ENCODE measurements at places on chromosomes 16 and 17. TPM values are rescaled to one million over a fixed set of nuclear protein-coding genes. Genes with fewer than 3 reads are reported as not detected.

Gene KIAA0753
- polyA plus RNA-seq: 1.8 TPM

Gene MMP15
- polyA plus RNA-seq: 0.16 TPM

Gene EMC6
- polyA plus RNA-seq: 119 TPM

Gene KIF19
- 3.4 TPM for polyA plus RNA-seq

Gene SEPTIN12
- not detected for polyA plus RNA-seq

Gene NPIPA7
- 1.3 TPM for polyA plus RNA-seq

Gene CTRL
- 1.5 TPM for polyA plus RNA-seq

Gene CDH8
- polyA plus RNA-seq: not detected

Gene ASB16
- 0.10 TPM for polyA plus RNA-seq

GRCh38 chr17:29018788-29019474, 13.1 kb upstream of the SEZ6 start:
- no peak overlapping the region for H3K27ac ChIP-seq
- no peaks in the 10 kb centered on the region for H3K36me3 ChIP-seq
- DNase-seq: no peak
- H3K4me3 ChIP-seq: no peak overlapping the region
- peaks cover 19% of the 10 kb centered on the region for H3K27me3 ChIP-seq

DNA sequence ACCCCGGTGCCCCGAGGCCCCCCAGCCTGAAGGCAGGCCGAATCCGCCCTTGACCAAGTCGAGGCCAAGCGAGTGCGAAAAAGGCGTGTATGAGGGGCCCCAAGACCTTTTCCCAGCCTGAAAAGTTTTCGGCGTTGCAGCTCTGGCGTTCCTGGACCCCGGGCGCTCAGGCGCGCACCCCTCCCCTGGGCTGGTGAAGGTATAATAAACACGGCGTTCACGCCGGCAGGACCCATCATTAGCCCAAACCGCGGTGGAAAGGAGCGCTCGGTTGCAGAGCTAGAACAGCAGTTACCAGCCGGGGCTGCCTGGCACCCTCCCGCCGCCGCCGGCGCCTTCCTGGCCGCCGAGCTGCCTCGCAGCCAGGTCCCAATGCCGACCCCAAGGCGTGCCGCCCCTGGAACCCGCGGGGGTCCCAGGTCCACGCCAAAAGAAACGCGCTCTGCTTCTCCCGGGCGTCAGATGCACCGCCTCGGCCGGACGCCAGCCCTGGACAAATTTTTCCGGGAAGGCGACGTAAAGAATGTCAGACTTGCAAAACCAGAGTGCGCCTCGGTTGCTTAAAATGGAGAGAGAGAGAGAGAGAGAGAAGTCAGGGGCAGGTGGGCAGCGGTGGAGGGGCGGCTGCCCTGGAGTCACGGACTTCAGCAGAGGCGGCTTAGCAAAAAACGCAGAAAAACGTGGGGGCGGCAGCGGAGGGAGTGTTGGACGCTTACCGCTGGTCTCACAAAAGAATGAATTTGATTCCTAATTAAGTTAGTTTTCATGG, 11.5 kb upstream of the FOXF1 start:
- no peaks in the 10 kb centered on the region for H3K4me1 ChIP-seq
- peaks cover 17% of the 10 kb centered on the region for H3K27me3 ChIP-seq
- H3K27ac ChIP-seq: no peak overlapping the region
- H3K4me3 ChIP-seq: no peak overlapping the region
- no peaks in the 10 kb centered on the region for H3K36me3 ChIP-seq

- DNase-seq: no peak
- H3K27me3 ChIP-seq: no peaks in the 10 kb centered on the region
- H3K36me3 ChIP-seq: no peaks in the 10 kb centered on the region
- H3K4me3 ChIP-seq: peak within 1 kb of the TSS; percentile 63
- no peaks in the 10 kb centered on the region for H3K4me1 ChIP-seq
Measured at GRCh38 chr17:60422162-60422665, at the start of gene CHCT1. CHCT1 (plus strand) TSS chr17:60422489; CDS start chr17:60422593, 104 bp downstream.

DNA sequence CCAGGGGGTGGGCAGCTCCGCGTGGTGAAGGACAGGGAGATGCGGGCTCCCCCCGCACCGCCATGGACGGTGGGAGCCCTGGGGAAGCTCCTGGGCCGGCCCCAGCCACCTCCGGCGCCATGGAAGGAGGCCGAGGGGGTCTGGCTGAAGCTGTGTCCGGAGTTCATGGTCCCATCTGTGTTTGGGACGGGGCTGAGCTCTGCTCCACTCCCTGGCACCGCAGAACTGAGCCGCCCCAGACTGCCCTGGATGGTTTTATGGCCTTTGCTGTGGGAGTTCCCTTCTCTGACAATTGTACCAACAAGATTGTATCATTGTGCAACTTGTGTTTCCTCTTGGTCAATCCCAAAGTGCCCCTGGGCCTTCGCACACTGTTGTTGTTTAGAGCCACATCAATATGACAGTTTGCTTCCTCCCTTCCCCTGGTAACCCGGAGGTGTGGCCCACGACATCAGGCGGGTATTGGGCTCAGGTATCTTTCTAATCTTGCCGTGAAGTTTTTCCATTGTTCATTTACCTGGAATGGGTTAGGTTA, 942 bp downstream of the KRT23 start:
- H3K27ac ChIP-seq: no peak overlapping the region
- no peaks in the 10 kb centered on the region for H3K27me3 ChIP-seq
- no peaks in the 10 kb centered on the region for H3K36me3 ChIP-seq
- H3K4me3 ChIP-seq: no peak overlapping the region

DNA sequence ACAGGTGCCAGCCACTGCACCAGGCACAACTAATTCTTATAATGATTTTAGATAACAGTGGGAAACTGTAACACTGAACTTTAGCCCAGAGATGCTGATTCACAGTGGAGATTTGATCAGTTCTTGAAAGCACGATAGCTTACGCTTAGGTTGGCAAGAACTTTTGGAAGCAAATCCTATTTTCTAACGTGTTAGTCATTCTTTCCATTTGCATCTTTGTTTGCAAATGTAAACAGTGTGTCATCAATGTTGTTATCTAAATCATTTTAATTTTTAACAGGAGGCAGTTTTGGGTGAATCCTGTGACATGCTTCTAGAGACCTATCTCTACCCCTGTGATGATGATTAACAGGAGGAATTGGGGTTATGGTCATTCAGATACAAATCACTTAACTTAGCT, 35.7 kb upstream of the GNA13 start:
- no peak for DNase-seq
- H3K27me3 ChIP-seq: no peaks in the 10 kb centered on the region
- H3K27ac ChIP-seq: no peak overlapping the region

DNA sequence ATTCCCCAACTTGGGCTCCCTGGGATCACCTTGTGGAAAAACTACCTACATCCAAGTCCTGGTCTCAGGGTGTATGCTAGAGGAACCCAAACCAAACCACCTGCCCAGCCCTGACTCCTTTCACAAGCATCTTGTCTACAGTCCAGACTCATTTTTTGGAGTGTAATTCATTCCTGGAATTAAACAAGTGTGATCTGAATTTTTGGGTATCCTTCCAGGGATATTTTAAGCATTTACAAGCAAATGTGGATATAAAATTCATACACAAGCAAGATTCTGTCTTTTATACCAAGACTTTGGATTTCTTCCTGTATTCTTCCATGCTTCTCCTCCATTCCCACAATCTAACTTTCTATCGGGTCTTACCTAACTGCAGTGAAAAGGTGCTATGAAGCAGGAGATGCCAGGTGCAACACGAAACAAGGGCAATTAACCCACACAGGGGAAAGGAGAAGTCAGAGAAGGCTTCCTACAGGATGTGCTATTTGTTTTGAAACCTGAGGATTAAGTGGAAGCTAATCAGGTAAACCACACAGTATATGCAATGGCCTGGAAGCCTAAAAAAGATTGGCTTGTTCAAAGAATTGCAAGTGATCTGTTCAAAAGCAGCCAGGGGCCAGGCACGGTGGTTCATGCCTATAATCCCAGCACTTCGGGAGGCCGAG, 417.2 kb upstream of the C16orf82 start:
- no peaks in the 10 kb centered on the region for H3K27me3 ChIP-seq
- H3K4me1 ChIP-seq: no peaks in the 10 kb centered on the region

DNA sequence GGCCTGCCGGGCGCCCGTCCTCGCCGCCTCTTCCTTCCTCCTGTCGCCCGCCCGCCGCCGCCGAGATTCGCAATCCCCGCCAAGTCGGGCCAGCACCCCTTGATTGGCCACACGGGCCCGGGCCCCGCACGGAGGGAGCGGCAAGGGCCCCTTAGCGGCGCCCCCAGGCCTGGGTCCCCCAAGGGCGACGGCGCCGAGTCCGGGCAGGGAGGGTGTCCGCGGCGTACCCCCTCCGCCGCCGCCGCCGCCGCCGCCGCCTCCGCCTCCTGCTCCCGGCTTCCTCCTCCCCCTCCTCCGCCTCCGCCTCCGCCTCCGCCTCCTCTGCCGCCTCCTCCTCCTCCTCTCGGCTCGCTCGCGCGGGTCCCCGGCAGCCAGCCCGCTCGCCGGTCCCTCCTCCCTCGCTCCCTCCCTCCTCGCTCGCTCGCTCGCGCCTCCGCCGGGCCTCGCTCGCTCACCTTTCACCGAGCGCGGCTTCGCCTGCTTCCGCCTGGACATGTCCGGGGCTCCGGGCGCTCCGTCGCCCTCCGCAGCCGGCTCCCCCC, 561 bp downstream of the ZNF423 start:
- no peak overlapping the region for H3K27ac ChIP-seq
- peaks cover 17% of the 10 kb centered on the region for H3K27me3 ChIP-seq
- DNase-seq: peak; percentile 47
- no peak overlapping the region for H3K4me3 ChIP-seq

- no peaks in the 10 kb centered on the region for H3K4me1 ChIP-seq
- no peak overlapping the region for H3K27ac ChIP-seq
- no peak overlapping the region for H3K4me3 ChIP-seq
- no peaks in the 10 kb centered on the region for H3K36me3 ChIP-seq
Measured at GRCh38 chr16:7090628-7091115, 242.0 kb upstream of the RBFOX1 start.

DNA sequence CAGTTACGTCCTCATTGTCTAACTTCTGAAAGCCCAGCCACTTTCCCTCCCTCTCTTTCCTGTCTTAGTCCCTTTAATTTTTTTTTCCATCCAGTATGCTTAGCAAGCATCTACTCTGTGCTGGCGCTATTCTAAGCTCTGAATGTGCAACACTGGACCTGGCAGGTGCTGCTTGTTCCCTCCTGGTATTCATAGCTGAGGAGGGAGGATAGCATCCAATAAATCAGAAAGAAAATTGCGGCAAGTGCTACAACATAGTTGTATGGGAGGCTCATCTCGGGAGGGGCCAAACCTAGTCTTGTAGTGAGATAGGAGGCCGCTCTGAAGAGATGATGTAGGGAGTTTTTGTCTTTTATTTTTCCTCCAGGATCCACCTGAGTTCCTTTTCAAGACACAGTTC, 457.3 kb upstream of the HSBP1 start:
- H3K4me1 ChIP-seq: no peaks in the 10 kb centered on the region
- H3K27ac ChIP-seq: no peak overlapping the region
- no peak overlapping the region for H3K4me3 ChIP-seq
- no peaks in the 10 kb centered on the region for H3K27me3 ChIP-seq

DNA sequence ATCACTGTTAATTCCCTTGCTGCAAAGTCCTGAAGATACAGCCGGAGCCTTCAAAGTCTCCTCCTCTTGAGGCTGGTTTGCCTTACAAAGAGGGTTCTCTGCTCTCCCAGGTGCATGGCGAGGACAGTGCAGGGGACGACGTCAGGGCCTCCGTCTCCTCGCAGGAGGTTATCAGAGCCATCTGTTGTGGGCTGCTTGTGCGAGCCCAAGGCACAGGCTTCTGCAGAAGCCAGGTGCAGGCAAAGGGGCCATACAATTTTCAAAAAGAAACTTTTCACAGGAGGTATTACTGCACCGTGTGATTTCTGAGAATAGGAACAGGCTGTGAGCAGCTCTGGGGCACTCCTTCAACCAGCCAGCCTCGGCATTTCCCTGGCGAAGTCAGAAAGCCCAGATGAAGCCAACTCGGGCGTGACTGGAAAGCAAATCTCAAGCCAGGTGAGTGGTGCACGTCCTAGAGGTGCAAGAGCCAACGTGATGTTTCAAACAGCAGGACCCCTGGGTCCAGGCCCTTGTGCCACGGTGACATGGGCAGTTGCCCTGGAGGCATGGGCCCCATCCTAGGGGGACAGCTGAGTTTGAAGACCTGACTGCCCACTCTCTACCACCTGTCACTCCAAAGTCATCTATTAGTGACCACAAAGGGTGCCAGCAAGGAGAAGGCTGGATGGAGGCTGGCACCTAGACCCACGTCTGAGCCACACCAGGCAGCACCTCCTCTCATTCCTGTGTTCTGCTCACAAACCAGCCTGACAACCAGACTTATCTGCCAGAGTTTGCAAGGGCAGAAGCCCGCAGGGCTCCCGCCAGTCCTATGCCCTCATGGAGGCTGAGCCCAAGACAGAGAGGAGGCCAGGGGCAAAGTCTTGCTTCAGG, 68.6 kb downstream of the SMPD3 start:
- no peak overlapping the region for H3K27ac ChIP-seq
- no peak overlapping the region for H3K4me3 ChIP-seq
- peaks cover 21% of the 10 kb centered on the region for H3K4me1 ChIP-seq
- no peaks in the 10 kb centered on the region for H3K36me3 ChIP-seq
- H3K27me3 ChIP-seq: no peaks in the 10 kb centered on the region

DNA sequence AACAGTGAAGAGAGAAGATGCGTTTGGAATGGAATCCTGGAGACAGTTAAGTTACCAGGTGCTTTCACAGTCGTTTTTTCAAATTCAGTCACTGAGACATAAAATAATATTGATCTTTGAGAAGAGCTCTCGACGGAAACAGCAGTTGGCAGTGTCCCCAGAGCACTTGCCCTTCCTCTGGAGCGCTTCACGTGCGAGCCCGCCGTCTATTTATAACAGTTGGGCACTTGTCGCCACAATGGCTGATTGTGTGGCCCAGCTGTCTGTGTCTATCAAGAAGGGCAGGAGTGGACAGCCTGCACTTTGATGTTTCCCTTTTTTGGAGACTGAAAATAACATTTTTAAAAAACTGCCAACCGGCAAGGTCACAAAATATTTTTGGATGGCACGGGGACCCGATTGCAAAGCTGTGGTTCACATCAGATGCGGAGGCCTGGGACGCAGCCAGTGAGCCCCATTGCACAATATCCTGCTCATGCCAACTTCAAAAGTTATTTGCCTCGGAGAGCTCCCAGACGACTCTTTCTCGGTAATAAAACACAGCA, 62.9 kb downstream of the ADCY9 start:
- H3K27ac ChIP-seq: no peak overlapping the region
- no peak overlapping the region for H3K4me3 ChIP-seq
- no peaks in the 10 kb centered on the region for H3K27me3 ChIP-seq
- DNase-seq: no peak

All from CD8-positive, alpha-beta memory T cell (primary cell).